ENCODE measurements at places on chromosomes 1 and 21.

DNA sequence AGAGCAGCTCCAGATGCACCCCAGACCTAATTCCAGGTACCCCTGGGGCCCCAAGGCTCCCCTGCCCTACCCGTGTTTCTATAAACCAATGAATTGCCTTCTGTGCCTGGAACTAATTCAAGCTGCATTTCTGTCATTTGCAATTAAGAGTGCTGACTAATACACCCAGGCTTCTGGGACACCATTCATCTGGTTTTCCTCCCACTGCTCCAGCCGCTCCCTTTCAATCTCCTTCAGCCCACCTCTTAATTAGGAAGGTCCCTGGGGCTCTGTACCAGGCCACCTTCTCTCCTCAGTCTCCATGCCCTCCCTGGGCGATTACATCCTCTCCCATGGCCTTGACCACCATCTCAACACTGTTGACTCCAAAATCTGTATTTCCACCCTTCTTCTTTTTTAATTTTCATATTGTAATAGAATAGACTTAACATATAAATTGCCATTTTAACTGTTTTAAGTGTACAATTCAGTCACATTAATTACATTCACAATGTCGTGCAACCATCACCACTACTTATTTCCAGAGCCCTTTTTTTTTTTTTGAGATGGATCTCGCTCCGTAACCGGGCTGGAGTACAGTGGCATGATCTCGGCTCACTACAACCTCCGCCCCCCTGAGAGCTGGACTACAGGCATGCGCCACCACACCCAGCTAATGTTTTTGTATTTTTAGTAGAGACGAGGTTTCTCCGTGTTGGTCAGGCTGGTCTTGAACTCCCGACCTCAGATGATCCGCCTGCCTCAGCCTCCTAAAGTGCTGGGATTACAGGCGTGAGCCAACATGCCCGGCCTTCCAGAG lies 9.2 kb upstream of the GJB3 start:
- DNase-seq, result no peak

DNA sequence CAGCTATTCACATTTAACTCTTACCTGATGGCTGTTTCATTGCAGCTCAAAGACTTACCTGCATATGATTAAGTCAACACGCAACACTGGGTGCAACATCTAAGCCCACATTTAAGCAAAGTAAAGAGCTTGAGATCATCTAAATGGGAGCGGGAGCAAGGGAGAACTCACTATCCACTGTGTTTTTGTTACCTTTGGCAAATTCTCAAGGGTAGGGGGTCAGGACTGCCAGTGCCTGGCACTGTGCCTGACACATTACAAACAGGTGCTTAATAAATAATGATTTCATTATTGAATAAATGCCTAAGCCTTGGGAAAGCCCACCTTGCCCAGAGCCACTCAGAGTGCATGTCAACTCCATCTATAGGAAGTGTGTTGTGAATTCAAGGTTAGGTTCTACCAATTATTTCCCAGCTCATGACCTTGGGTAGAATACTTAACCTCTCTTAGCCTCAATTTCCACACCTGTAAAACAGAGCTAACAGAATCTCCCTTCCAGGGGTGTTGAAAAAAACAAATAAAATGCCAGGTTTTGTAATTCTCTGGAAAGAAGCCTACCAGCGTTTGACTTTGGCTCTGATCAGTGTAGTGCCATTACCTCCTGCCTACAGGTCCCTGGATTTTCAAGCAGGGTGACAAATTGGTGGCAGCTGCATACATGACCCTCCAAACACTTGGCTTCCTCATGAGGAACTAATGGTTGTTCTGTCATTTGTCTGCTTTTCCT lies 109.7 kb downstream of the TGFBR3 start:
- no peak for DNase-seq

DNA sequence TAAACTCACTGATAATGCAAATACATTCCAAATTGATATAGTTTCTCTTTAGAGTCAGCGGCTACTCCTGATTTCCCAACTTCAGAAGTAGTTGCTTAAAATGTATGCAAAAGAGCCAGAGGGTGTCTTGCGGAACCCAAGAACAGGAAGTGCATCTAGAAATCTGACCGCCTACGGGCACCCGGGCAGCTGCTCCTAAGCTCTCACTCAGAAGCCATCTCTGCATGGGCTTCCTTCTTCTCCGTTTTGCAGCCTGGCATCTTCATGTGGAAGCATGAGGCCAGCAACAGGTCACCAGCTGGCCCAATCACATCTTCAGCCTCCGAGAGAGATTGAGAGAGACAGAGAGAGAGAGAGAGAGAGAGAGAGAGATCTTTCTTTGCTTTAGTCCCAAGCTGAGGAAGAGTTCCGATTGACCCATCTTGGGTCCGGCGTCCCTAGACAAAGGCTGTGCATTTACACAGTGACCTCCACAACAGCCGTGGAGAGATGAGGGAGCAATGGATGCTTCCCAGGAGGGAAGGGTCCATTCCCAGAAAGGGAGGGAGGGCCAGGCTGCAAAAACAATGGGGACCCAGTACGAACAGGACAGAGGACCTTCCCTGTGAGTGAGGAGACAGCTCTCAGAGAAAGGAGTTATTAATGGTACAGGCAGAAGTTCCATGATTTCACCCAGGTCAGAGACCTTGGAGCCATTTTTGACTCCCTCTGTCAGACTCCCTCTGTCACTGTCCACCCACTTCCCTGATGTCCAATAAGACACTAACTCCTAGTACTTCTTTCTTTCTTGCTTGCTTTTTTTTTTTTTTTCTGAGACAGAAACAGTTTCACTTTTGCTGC lies 28.2 kb upstream of the SLC30A1 start:
- DNase-seq, result peak; percentile 85

DNA sequence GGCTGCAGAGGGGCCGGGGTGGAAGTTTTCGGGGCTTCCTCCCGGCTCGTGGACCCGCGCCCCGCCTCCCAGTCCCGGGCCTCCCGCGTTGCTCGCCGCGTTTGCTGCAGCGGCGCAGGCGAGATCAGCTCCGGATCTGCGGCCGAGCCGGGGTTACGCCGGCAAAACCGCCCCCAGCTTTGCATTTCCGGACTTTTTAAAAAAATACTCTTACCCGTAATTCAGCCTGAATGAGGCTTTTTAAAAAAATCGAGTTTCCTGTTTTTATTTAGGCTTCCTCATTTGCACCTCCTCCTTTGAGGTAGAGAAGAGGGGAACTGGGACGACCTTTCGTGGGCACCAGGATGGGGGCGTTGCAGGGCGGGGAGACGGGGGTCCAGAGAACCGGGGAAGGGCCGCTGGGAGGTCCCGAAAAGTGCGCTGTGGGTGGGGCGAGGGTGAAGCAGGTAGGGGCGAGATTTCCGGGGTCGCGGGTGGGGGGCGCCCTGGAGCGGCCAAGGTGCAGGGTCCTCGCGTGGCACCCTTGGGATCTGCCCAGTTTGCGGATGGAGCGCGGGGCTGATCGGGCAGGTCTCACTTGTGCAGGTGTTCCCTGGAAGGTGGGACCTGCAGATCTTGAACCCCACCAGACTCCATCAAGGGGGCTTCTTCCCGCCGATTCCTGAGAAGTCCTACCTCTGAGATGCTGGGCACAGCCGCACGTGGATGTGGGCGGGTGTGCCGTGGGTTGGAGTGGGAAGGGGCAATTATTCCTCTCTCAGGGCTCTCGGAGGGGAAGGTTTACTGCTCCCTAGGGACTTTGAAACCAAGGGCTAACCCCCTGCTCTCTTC lies 1.1 kb downstream of the PIK3CD start:
- peak; percentile 51 for DNase-seq

GRCh38 chr1:5503556-5504363 lies 488.5 kb downstream of the NPHP4 start:
- DNase-seq, result no peak

- no peak for DNase-seq
These were observed 11.5 kb downstream of the CD58 start for GRCh38 chr1:116559304-116559761.

- no peak for DNase-seq
These were observed at the start of gene NID1 for GRCh38 chr1:236064674-236065508. TSS of gene NID1 (minus strand) at chr1:236065090. CDS start at chr1:236065079, 11 bp downstream.

Measured in K562 (cell line).